ENCODE measurements at places on chromosomes 5 and 9. TPM values are rescaled to one million over a fixed set of nuclear protein-coding genes. Genes with fewer than 3 reads are reported as not detected.

GRCh38 chr9:86079865-86080469 is 19.4 kb downstream of the GOLM1 start:
- no peak for DNase-seq
- peaks cover 2% of the 10 kb centered on the region for H3K27me3 ChIP-seq
- peaks cover 6% of the 10 kb centered on the region for H3K4me1 ChIP-seq
- H3K4me3 ChIP-seq = no peak overlapping the region
- no peak overlapping the region for H3K27ac ChIP-seq

GRCh38 chr5:95697781-95698681 is 15.2 kb upstream of the SPATA9 start:
- peaks cover 53% of the 10 kb centered on the region for H3K27me3 ChIP-seq
- no peak overlapping the region for H3K4me3 ChIP-seq
- DNase-seq = no peak
- H3K4me1 ChIP-seq = no peaks in the 10 kb centered on the region
- H3K36me3 ChIP-seq = no peaks in the 10 kb centered on the region

DNA sequence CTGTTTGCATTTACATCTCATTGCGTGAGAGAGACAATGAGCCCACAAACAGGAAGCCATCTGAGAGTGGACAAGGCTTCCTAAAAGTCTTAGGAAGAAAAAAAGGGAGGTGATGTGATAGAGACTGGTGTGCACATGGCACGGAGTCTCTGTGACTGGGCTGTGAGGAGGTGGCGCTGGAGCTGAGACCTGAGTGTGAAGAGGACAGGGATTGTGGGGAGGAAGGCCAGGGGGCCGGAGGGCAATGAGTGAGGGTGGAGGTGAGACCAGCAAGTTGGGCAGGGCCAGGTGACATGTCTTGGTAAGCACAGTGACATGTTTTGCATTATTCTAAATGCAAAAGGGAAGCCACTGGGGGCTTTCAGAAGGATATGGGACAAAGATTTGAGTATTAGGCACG is 45.0 kb downstream of the TSPAN17 start:
- no peak for DNase-seq
- peaks cover 52% of the 10 kb centered on the region for H3K27me3 ChIP-seq
- no peaks in the 10 kb centered on the region for H3K36me3 ChIP-seq

GRCh38 chr5:152246401-152246800 is 158.7 kb downstream of the NMUR2 start:
- no peaks in the 10 kb centered on the region for H3K4me1 ChIP-seq
- no peaks in the 10 kb centered on the region for H3K27me3 ChIP-seq
- H3K36me3 ChIP-seq = no peaks in the 10 kb centered on the region

The PCDHB2 gene
- total RNA-seq = not detected
